ENCODE measurements at places on chromosomes 5 and 9.

DNA sequence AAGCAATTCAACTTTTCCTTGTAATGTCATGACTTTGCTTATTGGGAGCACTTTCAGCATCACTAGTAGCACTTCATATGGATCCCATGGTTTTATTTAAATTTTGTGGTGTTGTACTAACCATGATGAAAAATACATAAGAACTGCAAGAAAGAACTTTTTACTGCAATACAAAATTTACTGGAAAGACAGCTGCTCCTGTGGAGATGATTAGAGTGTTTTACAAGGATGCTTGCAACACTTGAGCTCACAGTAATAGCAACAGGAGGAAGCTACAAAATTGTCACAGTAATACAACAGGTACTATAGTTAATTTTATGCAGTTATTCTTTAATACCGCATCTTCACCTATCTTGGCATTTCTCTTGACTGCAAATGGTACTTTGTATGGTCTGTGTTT is 158.3 kb upstream of the TSLP start:
- no peaks in the 10 kb centered on the region for H3K36me3 ChIP-seq
- no peak overlapping the region for H3K4me3 ChIP-seq
- no peaks in the 10 kb centered on the region for H3K4me1 ChIP-seq

GRCh38 chr5:144405991-144406390 is 235.3 kb downstream of the KCTD16 start:
- H3K4me1 ChIP-seq: no peaks in the 10 kb centered on the region
- DNase-seq: no peak
- no peak overlapping the region for H3K27ac ChIP-seq
- no peaks in the 10 kb centered on the region for H3K27me3 ChIP-seq
- no peaks in the 10 kb centered on the region for H3K36me3 ChIP-seq
- H3K4me3 ChIP-seq: no peak overlapping the region

DNA sequence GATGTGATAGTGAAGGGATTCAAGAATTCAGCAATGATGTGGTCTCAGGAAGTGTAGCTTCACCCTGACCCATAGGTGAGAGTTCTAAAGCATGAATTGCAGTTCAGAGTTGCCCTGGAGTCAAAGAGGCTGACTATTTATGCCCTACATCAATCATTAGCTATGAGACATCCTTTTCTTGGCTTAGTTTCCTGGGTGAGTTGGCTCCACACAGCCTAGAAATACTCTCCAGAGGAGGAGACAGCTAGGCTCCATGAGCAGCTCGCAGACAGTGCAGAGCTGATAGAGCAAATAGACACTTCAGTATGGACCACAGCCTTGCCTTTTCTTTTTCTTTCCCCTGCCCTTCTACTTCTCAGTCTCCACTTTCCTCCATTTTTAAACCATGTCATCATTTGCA is 1651.8 kb downstream of the MAT2B start:
- H3K4me3 ChIP-seq: no peak overlapping the region
- no peak for DNase-seq
- H3K4me1 ChIP-seq: no peaks in the 10 kb centered on the region
- no peak overlapping the region for H3K27ac ChIP-seq
- no peaks in the 10 kb centered on the region for H3K36me3 ChIP-seq

GRCh38 chr9:22447618-22448305 is 1.1 kb downstream of the DMRTA1 start:
- no peak for DNase-seq
- no peaks in the 10 kb centered on the region for H3K36me3 ChIP-seq
- no peaks in the 10 kb centered on the region for H3K27me3 ChIP-seq
- no peaks in the 10 kb centered on the region for H3K4me1 ChIP-seq
- peak overlapping the region; percentile 78 for H3K4me3 ChIP-seq
- peak overlapping the region; percentile 42 for H3K27ac ChIP-seq

DNA sequence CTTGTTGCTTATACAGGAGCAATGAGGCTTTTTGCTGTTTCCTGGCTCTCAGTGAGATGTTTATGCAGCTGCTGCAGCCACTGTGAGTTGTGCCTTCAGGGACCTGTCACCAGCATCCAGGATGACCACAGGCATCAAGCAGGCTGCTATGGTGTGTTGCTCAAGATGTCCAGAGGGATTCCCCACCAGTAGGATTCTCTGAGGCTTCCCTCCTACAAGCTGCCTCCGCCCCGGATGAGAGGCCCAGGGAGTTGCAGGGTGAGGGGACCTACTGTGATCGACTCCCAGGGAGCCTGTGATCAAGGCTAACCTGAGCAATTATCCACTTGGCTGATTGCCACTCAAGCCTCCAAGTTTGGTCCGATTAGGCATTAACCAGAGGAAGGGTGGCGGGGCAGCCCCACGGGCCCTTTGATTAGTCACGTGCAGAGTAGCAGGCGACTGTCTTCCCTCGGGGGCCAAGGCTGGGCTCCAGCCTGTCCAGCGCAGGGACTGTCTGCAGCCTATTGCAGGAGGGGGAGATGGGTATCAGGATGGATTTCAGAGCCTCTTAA is 1.8 kb upstream of the FAT2 start:
- H3K27me3 ChIP-seq: no peaks in the 10 kb centered on the region
- H3K36me3 ChIP-seq: no peaks in the 10 kb centered on the region
- H3K27ac ChIP-seq: no peak overlapping the region
- peaks cover 8% of the 10 kb centered on the region for H3K4me1 ChIP-seq
- no peak overlapping the region for H3K4me3 ChIP-seq

DNA sequence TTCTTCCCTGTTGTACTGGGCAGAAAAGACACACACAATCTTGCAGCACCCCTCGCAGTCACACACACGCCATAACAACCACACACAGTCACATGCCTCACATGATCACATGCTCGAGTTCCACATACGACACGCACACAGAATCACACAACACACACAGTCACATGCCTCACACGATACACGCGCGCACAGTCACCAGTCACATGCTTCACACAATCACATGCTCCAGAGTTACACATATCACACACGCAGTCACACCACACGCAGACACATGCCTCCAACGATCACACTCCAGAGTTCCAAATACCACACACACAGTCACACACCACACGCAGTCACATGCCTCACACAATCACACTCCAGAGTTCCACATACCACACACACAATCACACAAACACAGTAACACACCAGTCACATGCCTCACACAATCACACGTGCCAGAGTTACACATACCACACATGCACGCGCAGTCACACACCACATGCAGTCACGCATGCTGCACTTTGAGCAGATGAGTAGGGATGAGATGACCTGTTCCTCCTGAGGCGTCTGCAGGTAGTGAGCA is 49.0 kb upstream of the LRRC14B start:
- H3K4me3 ChIP-seq: no peak overlapping the region
- peaks cover 60% of the 10 kb centered on the region for H3K36me3 ChIP-seq
- H3K4me1 ChIP-seq: peaks cover 5% of the 10 kb centered on the region
- no peak overlapping the region for H3K27ac ChIP-seq
- H3K27me3 ChIP-seq: no peaks in the 10 kb centered on the region

DNA sequence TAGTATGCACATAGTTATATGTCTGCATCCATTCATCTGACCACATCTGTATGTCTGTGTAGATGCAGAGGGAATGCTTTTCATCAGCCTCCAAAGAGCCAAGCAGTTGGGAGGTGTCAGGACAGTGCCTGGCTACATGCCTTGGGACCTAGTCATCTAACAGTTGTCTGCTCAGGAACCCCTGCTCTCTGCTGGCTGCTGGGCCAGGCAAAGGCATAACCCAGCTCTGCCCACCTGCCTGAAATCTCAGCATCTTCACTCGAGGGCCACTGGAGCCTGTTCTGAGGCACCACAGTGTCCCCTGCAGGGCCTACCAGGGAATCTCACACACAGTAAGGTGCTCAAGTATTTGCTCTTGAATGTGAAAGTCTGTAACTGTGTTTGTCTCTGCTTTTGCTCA is 3.7 kb downstream of the C9orf50 start:
- H3K36me3 ChIP-seq: no peaks in the 10 kb centered on the region
- no peak overlapping the region for H3K27ac ChIP-seq
- no peak overlapping the region for H3K4me3 ChIP-seq
- H3K4me1 ChIP-seq: peaks cover 3% of the 10 kb centered on the region

- H3K27ac ChIP-seq: no peak within 1 kb of the TSS
- peak within 1 kb of the TSS; percentile 70 for H3K4me3 ChIP-seq
- DNase-seq: no peak
- peaks cover 61% of the 10 kb centered on the region for H3K27me3 ChIP-seq
- no peaks in the 10 kb centered on the region for H3K36me3 ChIP-seq
These were observed at the start of gene SHROOM1 for GRCh38 chr5:132830436-132831094. TSS of gene SHROOM1 (minus strand) at chr5:132830647. CDS start at chr5:132826140, 4,507 bp downstream.

GRCh38 chr9:137802021-137802420 is 75.6 kb upstream of the CACNA1B start:
- no peak for DNase-seq
- H3K4me1 ChIP-seq: no peaks in the 10 kb centered on the region
- no peaks in the 10 kb centered on the region for H3K27me3 ChIP-seq
- H3K27ac ChIP-seq: no peak overlapping the region
- H3K4me3 ChIP-seq: no peak overlapping the region
- H3K36me3 ChIP-seq: peaks cover 19% of the 10 kb centered on the region

DNA sequence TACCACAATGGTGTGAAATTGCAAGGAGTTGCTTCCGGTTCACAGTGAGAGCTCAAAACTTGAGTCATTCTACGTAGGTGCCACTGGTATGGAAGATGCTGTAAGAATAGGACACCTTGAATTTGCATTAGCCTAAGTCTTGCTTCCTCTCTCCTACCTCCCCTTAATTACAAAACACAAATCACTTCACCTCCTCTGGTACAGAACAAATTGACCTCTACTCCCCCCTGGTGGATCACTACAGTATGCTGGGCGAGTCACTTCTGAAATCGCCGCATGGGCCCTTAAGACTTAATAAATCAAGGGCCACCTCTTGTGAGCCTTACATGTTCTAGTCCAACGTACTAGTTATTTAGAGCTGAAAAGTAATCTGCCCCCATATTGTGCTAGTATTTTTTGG is 145.3 kb upstream of the SMARCA2 start:
- no peaks in the 10 kb centered on the region for H3K4me1 ChIP-seq
- no peaks in the 10 kb centered on the region for H3K27me3 ChIP-seq
- H3K4me3 ChIP-seq: no peak overlapping the region
- peak; percentile 64 for DNase-seq
- H3K36me3 ChIP-seq: no peaks in the 10 kb centered on the region
- no peak overlapping the region for H3K27ac ChIP-seq

- no peaks in the 10 kb centered on the region for H3K36me3 ChIP-seq
- no peaks in the 10 kb centered on the region for H3K27me3 ChIP-seq
- no peak overlapping the region for H3K4me3 ChIP-seq
- no peak overlapping the region for H3K27ac ChIP-seq
These were observed 19.4 kb downstream of the PDCD1LG2 start for GRCh38 chr9:5529683-5530221.

GRCh38 chr9:77125665-77126064 is 51.7 kb upstream of the VPS13A start:
- H3K36me3 ChIP-seq: peaks cover 6% of the 10 kb centered on the region
- no peak overlapping the region for H3K4me3 ChIP-seq
- H3K27me3 ChIP-seq: no peaks in the 10 kb centered on the region
- peaks cover 2% of the 10 kb centered on the region for H3K4me1 ChIP-seq

DNA sequence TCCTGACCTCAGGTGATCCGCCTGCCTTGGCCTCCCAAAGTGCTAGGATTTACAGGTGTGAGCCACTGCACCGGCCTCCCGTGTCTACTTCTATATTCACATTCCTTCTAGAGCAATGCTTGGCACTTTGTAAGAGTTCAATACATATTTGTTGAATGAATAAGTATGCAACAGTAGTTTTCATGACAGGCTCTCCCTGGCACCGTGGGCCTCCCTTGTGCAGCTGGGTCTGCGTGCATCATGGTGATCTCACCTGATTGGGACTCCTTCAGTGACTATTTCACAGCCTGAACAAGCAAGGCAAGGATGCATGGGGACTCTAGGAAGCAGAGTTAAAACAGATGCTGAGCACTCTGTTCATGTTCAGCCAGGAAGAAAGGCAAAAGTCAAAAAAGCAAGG is 6.8 kb upstream of the ZBTB34 start:
- no peak overlapping the region for H3K27ac ChIP-seq
- no peaks in the 10 kb centered on the region for H3K27me3 ChIP-seq
- no peaks in the 10 kb centered on the region for H3K4me1 ChIP-seq

- no peak overlapping the region for H3K4me3 ChIP-seq
- DNase-seq: no peak
- no peaks in the 10 kb centered on the region for H3K36me3 ChIP-seq
- no peak overlapping the region for H3K27ac ChIP-seq
These were observed 8.5 kb upstream of the CSNK1A1 start for GRCh38 chr5:149559706-149560105.

GRCh38 chr9:31188496-31188895 is 1195.9 kb upstream of the ACO1 start:
- H3K27ac ChIP-seq: no peak overlapping the region
- no peak for DNase-seq
- no peaks in the 10 kb centered on the region for H3K36me3 ChIP-seq
- no peak overlapping the region for H3K4me3 ChIP-seq

GRCh38 chr9:13690595-13690994 is 411.1 kb upstream of the MPDZ start:
- no peak for DNase-seq
- H3K36me3 ChIP-seq: peaks cover 5% of the 10 kb centered on the region
- H3K4me1 ChIP-seq: peaks cover 7% of the 10 kb centered on the region

GRCh38 chr5:6402939-6403338 is 24.6 kb upstream of the MED10 start:
- H3K36me3 ChIP-seq: no peaks in the 10 kb centered on the region
- no peaks in the 10 kb centered on the region for H3K4me1 ChIP-seq
- H3K27ac ChIP-seq: no peak overlapping the region
- no peak overlapping the region for H3K4me3 ChIP-seq
- H3K27me3 ChIP-seq: no peaks in the 10 kb centered on the region
- no peak for DNase-seq

GRCh38 chr5:33994845-33995244 is 10.4 kb upstream of the SLC45A2 start:
- no peak for DNase-seq
- H3K27ac ChIP-seq: no peak overlapping the region
- H3K4me3 ChIP-seq: no peak overlapping the region
- H3K36me3 ChIP-seq: no peaks in the 10 kb centered on the region
- H3K4me1 ChIP-seq: no peaks in the 10 kb centered on the region
- no peaks in the 10 kb centered on the region for H3K27me3 ChIP-seq

GRCh38 chr5:93570294-93571113 is 10.5 kb downstream of the NR2F1-AS1 start:
- H3K36me3 ChIP-seq: no peaks in the 10 kb centered on the region
- peaks cover 73% of the 10 kb centered on the region for H3K27me3 ChIP-seq
- peak; percentile 82 for DNase-seq
- peaks cover 21% of the 10 kb centered on the region for H3K4me1 ChIP-seq
- H3K27ac ChIP-seq: no peak overlapping the region
- H3K4me3 ChIP-seq: peak overlapping the region; percentile 59

DNA sequence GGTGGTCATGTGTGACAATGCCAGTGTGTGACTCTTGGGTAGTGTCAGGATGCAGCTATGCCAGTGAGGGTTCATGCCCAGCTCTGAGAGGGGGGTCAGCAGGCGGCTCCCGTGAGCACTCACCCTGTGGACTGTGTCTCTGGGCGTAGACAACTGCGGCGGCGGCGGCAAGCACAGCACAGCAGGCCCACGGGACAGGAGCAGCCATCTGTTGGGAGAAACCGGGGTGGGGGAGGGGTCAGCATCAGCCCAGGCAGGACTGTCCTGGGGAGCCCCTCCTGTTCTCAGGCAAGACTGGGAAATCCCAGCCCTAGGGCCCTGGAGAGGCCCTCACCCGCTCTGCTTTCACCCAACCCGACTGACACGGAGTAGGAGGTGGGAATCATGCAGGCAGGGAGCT is 20.8 kb downstream of the CNTFR start:
- no peak overlapping the region for H3K27ac ChIP-seq
- no peaks in the 10 kb centered on the region for H3K36me3 ChIP-seq
- no peak overlapping the region for H3K4me3 ChIP-seq
- peaks cover 2% of the 10 kb centered on the region for H3K27me3 ChIP-seq
- no peak for DNase-seq
- peaks cover 43% of the 10 kb centered on the region for H3K4me1 ChIP-seq

- H3K4me3 ChIP-seq: no peak overlapping the region
- no peaks in the 10 kb centered on the region for H3K27me3 ChIP-seq
- H3K4me1 ChIP-seq: peaks cover 5% of the 10 kb centered on the region
- no peak for DNase-seq
- no peaks in the 10 kb centered on the region for H3K36me3 ChIP-seq
These were observed 171.2 kb downstream of the DOCK8 start for GRCh38 chr9:385818-386398.

All from H1 (cell line).